ENCODE measurements at places on chromosomes 6 and 20.

DNA sequence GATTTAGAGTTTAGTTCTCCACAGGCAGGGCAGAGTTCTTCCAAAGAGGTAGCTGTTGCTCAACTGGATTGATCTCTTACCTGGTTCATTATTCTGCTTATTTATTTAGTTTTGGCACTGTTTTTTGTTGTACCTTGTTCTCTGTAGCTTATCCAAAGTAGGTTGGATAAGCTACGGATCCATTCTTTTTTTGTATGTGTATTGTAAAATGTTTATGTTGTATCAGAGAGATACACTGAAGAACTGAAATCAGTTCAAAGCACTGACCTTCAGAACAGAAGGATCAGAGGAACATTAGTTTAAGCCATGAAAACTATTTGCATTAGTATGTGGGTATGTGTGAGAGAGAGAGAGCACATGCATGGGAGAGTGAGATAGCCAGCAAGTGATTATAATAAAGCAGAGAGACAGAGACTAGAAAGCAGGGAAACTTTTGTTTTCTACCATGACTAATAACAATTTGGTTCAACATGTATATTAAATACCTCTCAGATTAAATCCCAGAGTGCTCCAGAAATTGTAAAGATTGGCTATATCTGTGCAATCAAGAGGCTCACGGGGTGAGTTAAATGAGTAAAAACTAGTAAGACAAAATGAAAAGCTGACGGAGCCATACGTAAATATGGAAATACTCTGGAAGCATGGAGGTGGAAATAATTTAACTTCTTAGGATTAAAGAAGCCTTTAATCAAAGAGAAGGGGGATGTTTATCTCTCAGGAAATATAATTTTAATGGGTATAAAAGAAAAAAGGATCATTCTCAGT, 40.2 kb downstream of the ITCH start:
- no peak for DNase-seq

GRCh38 chr6:1170794-1171193, 141.1 kb upstream of the FOXQ1 start:
- no peak for DNase-seq

GRCh38 chr6:37806213-37806612, 13.3 kb upstream of the ZFAND3 start:
- DNase-seq = no peak

DNA sequence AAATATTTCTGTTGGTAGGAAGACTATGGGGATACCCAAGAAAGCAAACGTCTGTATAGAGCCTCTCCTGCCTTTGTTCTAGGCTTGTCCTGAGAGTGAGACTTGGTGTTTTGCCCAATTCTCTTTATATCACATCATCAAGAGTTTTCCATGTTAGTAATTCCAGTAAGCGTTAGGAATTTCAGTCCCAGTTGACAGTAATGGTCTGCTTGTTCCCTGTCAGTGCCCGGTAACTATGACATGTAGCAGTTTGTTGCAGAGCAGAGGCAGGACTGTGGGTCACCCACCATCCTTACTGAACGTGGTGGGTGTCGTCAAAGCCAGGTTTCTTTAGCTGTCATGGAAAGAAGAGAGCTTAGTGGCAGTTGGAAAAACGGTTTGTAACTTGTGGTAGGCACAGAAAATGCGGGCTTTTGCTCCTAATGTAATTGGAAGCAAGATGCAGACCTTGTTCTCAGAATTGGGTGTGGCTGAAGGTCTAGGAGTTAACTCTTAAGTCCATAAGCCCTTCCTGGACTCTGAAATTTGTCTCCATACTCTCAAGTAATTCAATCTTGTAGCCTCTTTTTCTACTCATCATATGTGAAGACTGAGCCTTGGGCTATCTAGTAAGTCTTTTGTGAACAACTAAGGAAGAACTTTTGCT, 188.8 kb downstream of the TMEM242 start:
- no peak for DNase-seq

DNA sequence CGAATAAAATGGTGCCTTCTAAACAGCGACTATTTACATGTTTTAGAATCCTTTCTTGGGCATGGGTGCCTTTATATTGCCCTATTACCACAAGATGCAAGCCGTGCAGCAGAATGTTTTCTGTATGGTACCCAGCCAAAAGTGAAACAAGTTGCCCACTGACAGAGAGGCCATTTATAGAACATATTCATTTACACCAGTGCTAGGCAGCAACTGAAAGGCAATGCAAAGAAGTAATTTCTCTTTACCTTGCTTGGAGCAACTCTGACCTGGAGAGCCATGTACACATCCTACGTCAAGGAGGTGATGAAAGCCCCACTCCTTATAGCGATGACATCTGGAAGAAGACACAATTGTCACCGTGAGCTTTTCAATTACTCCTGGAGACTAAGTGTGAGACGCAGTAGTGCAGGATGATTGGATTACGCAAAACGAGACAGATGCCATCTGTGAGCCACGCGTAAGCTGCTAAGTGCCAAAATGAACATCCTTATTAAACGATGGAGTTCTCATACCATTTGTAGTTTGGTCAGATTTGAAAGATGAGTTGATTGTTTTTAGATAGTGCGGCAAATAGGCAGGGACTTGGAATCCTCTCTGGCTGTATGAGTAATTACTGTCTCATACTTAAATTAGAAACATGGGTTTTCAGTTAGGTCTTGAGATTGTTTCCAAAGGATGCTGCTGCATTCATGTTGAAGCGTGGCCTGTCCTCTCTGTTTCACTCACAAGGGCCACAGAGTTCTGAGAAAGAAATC, at the start of gene TMEM244:
TSS of gene TMEM244 (minus strand) at position 408 of the 758 bp plus-strand sequence. CDS start at position 281, 127 bp downstream.
- no peak for DNase-seq

GRCh38 chr6:72260489-72260888, 361.4 kb upstream of the KCNQ5 start:
- DNase-seq = no peak

DNA sequence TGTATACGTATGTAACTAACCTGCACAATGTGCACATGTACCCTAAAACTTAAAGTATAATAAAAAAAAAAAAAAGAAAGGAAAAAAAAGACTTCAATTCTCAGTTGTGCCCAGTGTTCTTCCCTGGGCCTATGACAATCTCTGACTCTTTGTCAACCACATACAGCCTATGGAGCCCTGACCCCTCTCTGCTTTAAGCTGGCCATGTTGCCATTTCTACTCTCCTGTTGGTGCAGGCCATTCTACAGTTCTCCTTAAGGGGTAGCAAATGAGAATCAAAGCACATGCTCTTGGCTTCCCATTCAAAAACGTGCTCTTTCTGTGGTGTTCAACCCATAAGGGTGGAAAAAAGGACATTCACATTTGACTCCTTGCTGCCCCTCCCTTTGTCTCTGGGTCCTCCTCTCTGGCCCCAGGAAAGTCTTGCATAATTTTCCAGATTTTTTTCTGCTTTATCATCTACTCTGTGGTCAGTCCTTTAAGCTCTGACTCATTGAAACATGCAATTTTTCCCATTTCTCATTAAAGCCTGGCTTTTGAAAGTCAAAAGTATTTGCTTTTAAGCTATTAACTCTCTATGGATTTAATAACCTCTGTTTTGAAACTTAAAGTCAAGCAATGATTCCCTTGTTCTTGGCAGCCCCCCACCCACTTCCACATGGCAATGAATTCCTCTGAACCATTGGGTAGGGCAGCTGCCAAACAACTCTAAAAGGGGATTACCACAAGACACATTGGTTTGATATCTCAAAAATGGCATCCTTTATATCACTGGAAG, 208.6 kb upstream of the MCHR2 start:
- no peak for DNase-seq

- no peak for DNase-seq
These were observed 96.7 kb downstream of the BMP5 start for GRCh38 chr6:55778705-55779104.

GRCh38 chr20:2403291-2404052, 22.8 kb downstream of the TGM6 start:
- DNase-seq = no peak

GRCh38 chr6:111011360-111012142, 29.7 kb downstream of the RPF2 start:
- DNase-seq = no peak

DNA sequence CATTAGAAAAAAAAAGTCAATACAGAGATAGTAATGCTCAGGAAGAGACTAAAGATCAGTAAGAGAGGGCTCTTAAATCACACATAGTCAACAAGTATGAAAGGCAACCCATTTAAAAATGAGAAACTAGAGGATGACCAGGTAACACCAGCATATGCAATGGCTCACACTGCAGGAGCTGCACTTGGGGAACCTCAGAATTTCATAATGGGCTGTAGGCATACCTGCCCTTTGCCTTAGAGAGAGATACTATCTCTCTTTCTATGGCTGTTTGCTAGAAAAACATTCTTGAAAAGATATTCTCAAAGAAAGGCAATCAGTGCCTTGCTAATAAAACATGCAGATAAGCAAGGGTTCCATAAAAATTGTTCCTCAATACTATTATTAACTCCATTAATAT, 33.2 kb downstream of the HMGCLL1 start:
- no peak for DNase-seq

GRCh38 chr6:2209226-2209809, 36.1 kb downstream of the GMDS start:
- no peak for DNase-seq

- DNase-seq = no peak
These were observed 473.5 kb downstream of the UTRN start for GRCh38 chr6:144758602-144759001.

GRCh38 chr20:50413088-50413500, 97.1 kb upstream of the PTPN1 start:
- no peak for DNase-seq

- DNase-seq = no peak
These were observed 109.7 kb downstream of the BANF2 start for GRCh38 chr20:17809362-17810061.

DNA sequence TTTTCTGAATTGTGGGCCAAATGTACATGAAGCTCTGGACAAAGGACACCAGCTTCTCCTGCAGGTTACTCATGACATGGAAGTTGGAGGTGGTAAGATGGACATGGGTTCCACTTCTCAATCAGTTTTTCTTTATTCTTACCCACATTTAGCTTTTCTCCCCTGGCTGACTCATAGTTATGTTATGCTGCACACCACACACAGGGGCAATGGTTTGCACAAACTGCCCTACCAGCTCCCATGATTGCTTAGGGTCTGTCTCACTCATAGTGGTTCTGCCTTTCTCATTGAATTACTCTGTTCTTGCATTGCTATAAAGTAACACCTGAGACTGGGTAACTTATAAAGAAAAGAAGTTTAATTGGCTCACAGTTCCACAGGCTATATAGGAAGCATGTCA, 4.5 kb upstream of the CD109 start:
- DNase-seq = no peak

DNA sequence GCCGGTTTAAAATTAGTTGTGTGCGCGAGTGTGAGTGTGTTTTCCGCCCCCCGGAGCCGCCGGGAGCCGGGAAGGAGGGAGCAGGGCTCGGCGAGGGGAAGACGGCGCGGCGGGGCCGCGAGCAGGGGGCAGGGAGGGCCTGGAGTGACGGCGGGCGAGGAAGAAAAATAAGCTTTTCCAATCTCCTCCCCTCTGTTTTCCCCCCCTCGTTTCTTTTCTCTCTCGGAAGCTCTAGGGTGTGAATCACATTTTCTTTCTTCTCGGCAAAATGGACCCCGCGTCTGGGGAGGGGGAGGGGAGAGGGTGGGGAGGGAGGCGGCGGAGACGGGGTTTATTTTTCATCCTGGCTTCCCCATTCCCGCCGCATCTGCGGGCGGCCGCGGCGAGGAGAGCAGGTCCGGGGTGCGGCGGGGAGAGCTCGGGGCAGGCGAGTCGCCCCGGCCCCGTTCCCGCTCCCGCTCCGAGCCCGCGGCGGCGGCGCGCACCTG, 881 bp downstream of the BICRAL start:
- DNase-seq = peak; percentile 61

DNA sequence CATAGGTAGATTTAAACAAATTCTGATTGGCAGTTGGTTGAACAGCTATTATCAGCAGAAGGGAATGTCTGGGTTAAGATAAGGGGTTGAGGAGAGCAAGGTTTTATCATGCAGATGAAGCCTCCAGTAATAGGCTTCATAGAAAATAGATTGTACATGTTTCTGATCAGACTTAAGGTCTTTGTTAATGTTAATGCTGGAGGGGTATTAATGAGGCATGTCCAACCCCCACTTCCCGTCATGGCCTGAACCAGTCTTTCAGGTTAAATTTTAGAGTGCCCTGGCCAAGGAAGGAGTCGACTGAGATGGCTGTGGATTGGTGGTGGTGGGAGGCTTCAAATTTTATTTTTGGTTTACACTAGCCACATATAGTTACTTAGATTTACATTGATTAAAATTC, 3.4 kb downstream of the CLPSL1 start:
- no peak for DNase-seq

GRCh38 chr20:42379385-42379784, 761.2 kb upstream of the CHD6 start:
- no peak for DNase-seq

DNA sequence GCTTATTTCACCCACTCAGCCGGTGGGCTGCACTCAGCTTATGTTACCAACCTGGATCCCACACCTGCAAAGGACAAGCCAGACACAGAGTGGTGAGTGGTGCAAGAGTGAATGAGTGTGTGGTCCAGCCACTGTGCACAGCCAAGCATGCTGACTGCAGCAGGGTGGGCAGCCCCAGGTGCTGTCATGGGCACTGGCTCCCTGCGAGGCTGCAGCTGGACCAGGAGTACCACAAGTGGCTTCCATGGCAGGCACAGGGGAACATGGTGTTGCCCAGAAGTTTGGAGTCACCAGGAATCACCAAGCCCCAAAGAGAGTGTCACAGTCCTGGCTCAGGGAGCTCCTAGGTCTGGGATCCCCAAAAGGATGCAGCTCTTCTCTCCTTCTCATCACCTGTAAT, 1093.4 kb downstream of the KHDRBS2 start:
- no peak for DNase-seq

DNA sequence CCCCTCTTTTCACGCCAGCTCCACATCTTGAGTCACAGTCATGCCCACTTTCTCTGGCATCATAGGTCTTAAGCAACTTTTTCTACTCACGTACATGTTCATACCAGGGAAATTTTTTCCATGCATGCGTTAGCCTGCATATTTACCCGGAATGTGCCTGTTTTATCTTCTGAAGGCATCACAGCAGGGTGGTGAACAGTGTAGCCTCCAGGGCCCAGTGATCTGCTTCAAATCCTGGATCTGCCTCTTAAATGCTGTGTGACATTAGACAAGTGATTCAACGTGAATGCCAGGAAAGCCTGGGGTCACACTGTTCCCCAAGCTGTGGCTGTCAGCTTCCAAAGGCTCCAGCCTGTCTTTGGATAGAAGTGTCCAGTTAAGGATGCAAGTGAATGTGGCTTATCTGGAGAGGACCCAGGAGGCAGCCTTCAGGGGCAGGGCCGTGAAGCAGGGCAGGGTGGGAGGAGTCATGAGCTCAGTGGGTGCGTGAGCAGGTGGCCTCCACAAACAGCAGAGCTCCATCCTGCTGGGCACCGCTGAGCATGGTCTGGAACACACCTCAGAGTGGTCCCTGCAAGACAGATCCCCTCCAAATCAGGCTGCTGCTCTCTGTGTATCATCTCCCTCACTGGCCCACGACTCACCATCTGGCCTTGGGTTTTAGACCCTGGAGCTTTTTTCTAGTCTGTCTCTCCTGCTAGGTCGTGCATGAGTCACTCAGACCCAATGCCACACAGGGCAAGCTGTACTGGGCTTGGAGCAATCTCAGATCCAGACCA, 30.4 kb upstream of the CD93 start:
- no peak for DNase-seq

Data from stimulated activated CD4-positive, alpha-beta T cell treated with anti-CD3 and anti-CD28 coated beads, Interleukin-15, amount 100 ng/mL, for 1 hour (primary cell).